ENCODE measurements at places on chromosomes 1 and 21.

GRCh38 chr1:193275773-193276172 is 89.4 kb upstream of the B3GALT2 start:
- no peak for DNase-seq

GRCh38 chr1:36612121-36612520 is 129.4 kb upstream of the CSF3R start:
- DNase-seq: no peak

DNA sequence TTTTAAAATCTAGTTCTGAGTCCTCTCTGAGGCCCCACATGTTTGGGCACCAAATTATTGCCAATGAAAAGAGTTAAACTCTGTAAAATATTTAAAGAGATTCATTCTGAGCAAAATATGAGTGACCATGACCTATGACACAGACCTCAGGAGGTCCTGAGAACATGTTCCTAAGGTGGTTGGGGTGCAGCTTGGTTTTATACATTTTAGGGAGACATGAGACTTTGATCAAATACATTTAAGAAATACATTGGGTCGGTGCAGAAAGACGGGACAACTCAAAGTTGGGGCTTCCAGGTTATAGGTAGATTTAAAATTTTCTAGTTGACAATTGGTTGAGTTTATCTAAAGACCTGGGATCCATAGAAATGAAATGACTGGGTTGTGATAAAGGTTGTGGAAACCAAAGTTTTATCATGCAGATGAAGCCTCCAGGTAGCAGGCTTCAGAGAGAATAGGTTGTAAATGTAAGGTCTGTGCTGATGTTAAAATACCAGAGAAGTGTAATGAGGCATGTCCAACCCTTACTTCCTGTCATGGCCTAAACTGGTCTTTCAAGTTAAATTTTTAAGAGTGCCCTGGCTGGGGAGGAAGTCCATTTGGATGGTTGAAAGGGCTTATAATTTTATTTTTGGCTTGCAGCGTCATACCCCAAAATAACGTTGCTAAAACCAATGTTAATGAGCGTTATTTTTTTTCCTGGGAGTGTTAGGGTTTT is 274.9 kb downstream of the NUF2 start:
- no peak for DNase-seq

DNA sequence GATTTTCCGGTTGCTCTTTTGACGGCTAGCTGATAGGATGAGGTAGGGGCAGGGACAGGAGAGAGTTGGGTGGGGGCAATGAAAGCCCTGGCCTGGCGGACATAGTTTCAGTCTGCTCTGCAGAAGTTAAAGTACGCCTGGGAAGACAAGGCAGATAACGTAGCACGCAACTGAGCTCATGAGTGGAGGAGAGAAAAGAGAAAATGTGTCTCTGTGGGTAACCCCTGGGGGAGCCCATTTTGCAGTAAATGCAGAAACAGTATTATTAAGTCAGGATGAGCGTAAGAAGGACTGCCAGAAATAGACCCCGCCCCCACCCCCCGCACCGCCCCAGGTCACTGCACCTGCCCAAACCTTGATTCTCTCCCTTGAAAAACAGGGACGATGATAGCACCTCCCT is 51.7 kb upstream of the TARBP1 start:
- no peak for DNase-seq

DNA sequence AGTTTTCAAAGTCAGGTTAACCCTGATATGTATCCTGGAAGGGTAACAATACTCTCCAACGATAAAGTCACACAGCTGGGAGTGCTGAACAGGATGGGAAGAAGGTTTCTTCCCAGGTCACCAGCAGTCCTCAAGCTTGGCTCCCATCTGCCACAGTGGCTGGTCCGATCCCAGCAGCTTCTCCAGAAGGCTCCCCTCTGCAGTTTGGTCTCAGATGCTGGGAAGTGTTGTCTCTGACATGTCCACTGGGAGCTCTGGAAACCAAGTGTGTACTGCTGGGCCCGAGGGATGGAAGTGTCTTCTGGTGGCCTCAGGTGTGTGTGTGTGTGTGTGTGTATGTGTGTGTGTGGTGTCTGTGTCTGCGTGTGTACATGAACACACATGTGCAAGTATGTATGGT is 16.4 kb upstream of the GNL2 start:
- DNase-seq: no peak

DNA sequence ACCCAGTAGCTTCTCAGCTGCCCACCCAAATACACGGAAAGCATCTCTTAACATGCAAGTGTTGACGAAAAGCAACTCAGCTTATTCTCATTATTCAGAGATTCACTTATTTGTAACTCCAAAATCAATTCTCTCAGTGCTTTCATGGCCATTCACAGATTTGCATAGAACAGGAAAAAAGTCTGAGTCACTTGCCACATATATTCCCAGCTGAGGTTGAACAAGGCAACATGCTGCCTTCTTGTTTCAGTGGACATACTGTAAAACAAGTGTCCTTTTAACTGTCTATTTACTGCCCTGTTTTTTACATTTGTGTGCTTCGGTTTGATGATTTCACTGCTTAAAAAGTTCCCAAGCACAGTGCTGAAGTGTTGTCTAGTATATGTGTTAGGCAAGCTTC is 273.0 kb downstream of the LTN1 start:
- no peak for DNase-seq
